ENCODE measurements at places on chromosomes 13 and 19. TPM values are rescaled to one million over a fixed set of nuclear protein-coding genes. Genes with fewer than 3 reads are reported as not detected.

SLC17A7 gene
- total RNA-seq = 0.54 TPM

COL4A1 gene
- total RNA-seq = not detected

GRCh38 chr13:83810136-83810535 lies 72.1 kb downstream of the SLITRK1 start:
- DNase-seq = no peak

DNA sequence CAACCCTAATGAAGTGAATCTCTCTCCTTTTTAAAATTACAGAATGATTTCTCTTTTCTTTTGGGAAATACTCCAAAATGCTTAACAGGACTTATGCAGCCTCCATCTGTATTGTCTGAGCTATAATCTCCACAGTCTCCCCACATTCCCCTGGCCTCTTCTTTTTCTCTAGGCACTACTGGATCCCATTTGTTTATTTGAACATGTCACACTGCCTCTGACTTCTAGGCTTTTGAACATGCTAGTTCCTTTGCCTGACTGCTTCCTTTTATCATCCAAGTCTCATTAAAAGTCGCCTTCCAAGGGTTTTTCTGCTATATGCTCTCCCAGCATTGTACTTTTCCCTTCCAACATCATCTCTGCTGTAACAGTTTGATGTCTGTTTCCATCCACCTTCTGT lies 548.7 kb downstream of the PCDH9 start:
- no peak for DNase-seq

- no peak for DNase-seq
Measured at GRCh38 chr19:38801359-38802095, 11.2 kb downstream of the LGALS4 start.

Measured in activated CD4-positive, alpha-beta T cell treated with anti-CD3 and anti-CD28 coated beads, Interleukin-2, amount 10 ng/mL, durations not matched to agents 24 days and 14 days (primary cell).